GM23248 (cell line): ENCODE measurements at places on chromosomes 16 and 17.
A peak's percentile ranks its signal among the peaks of the same experiment; 100 is the strongest.

DNA sequence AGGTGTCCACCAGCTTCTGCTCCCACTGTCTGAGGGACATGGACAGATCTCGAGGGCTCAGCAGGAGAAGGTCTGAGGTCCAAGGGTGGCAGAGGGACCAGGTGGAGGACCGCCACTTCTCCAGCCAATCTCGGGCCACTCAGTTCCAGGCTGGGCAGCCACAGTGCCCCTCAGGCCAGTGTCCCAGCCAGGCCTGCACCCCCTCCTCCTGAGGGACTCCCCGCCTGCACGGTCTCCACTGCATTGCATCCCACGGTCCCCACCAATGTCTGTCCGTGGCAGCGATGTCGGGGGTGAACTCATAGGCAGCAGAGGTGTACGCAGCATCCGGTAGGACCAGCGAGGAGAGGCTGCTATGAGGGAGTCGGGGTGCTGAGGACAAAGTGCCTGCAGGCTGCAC, 64.2 kb upstream of the DOC2B start:
- H3K27me3 ChIP-seq: no peaks in the 10 kb centered on the region
- H3K27ac ChIP-seq: no peak overlapping the region

DNA sequence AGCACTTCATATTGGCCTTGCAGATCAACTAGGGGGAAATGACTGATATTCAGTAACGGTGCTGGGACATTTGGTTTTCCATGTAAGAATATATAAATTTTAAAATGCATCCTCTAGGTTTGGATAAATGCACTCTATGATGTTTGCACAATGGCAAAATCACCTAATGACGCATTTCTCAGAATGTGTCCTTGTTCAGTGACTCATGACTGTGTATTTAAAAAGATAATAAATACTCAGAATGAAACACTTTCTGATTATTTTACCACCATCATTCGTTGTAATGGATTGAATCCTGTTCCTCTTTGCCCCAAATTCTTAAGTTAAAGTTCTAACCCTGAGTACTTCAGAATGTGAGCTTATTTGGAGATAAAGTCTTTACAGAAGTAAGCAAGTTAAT, 17.2 kb upstream of the ADGRG1 start:
- no peak overlapping the region for H3K4me3 ChIP-seq
- H3K27me3 ChIP-seq: no peaks in the 10 kb centered on the region
- H3K27ac ChIP-seq: no peak overlapping the region
- peak; percentile 63 for DNase-seq
- no peaks in the 10 kb centered on the region for H3K36me3 ChIP-seq

- H3K4me3 ChIP-seq: no peak overlapping the region
- DNase-seq: no peak
- no peaks in the 10 kb centered on the region for H3K36me3 ChIP-seq
- no peak overlapping the region for H3K27ac ChIP-seq
- H3K4me1 ChIP-seq: peaks cover 8% of the 10 kb centered on the region
Observed at GRCh38 chr17:27567563-27567859, 63.5 kb upstream of the LGALS9 start.

DNA sequence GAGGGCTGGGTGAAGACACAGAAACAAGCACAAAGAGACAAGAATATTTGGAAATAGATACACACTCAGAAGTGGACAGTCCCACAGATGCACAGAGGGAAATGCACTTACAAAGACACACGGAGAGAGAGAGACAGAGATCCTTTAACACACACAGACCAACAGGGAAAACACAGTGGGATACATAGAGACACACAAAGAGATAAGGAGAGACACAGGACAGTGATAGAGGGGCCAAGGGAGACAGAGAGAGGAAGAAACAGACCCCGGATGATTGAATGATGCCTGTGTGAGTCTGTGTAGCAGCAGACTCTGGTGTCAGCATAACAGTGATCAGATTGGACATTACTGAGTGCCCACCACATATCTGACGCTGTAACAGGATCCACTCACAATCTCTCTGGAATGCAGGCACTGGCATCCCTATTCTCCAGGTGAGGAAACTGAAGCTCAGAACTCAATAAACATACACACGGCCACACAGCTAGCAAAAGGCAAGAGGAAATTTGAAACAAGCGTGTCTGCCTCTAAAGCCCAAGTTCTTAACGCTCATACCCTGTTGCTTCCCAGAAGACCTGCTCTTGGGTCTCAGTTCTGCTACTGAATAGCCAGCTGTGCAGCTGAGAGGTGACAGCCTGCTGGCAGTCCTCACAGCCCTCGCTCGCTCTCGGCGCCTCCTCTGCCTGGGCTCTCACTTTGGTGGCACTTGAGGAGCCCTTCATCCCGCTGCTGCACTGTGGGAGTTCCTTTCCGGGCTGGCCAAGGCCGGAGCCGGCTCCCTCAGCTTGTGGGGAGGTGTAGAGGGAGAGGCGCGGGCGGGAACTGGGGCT, 186.3 kb upstream of the NLRP1 start:
- no peak overlapping the region for H3K4me3 ChIP-seq
- H3K36me3 ChIP-seq: no peaks in the 10 kb centered on the region
- H3K27me3 ChIP-seq: no peaks in the 10 kb centered on the region; the same call in 1 of the 2 replicates
- H3K27ac ChIP-seq: no peak overlapping the region

DNA sequence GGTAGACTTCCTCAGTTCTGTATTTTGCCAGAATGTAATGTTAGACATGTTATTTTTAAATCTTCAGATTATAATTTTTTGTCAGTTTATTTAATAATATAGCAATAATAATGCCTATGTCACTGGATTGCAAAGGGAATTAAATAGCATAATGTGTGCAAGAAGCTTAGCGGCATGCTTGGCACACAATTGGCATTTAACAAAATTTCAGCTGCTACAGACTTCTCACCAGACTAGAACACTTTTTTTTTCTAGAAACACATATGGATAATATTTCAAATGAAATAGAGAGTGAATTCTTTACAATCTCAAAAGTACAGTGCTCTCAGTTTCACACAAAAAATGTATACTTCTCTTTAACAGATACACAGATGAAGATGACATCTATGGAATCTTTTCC, 757.4 kb downstream of the CDH11 start:
- peaks cover 42% of the 10 kb centered on the region for H3K4me1 ChIP-seq
- DNase-seq: no peak
- H3K4me3 ChIP-seq: no peak overlapping the region

- no peaks in the 10 kb centered on the region for H3K36me3 ChIP-seq
- H3K4me1 ChIP-seq: peaks cover 13% of the 10 kb centered on the region
- no peak overlapping the region for H3K4me3 ChIP-seq
- DNase-seq: no peak
- H3K27ac ChIP-seq: no peak overlapping the region
Observed at GRCh38 chr16:66220702-66221101, 145.8 kb upstream of the CDH5 start.

DNA sequence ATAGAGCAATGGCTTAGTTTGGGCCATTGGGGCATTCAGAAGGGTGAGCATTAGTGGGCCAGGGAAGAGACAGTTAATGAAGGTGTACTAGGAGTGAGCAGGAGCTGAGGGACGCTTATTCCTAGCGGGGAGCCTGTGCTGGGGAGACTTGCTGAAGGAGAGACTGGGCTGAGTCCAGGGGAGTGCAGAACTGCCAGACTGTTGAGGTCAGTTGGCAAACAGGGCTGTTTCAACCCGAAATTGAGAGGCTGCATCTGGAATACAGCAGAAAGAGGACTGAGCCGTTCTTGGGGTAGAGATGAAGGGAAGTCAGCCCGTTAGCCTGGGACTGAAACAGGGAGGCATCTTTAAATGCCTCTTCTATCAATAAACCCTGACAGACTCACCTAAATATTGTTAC, 33.2 kb downstream of the MAP2K6 start:
- H3K27ac ChIP-seq: no peak overlapping the region
- H3K4me3 ChIP-seq: no peak overlapping the region
- H3K4me1 ChIP-seq: no peaks in the 10 kb centered on the region
- no peaks in the 10 kb centered on the region for H3K27me3 ChIP-seq

GRCh38 chr17:8776248-8776647, 17.9 kb upstream of the SPDYE4 start:
- no peak overlapping the region for H3K4me3 ChIP-seq
- no peak overlapping the region for H3K27ac ChIP-seq
- no peaks in the 10 kb centered on the region for H3K4me1 ChIP-seq
- H3K27me3 ChIP-seq: peaks cover 11% of the 10 kb centered on the region

DNA sequence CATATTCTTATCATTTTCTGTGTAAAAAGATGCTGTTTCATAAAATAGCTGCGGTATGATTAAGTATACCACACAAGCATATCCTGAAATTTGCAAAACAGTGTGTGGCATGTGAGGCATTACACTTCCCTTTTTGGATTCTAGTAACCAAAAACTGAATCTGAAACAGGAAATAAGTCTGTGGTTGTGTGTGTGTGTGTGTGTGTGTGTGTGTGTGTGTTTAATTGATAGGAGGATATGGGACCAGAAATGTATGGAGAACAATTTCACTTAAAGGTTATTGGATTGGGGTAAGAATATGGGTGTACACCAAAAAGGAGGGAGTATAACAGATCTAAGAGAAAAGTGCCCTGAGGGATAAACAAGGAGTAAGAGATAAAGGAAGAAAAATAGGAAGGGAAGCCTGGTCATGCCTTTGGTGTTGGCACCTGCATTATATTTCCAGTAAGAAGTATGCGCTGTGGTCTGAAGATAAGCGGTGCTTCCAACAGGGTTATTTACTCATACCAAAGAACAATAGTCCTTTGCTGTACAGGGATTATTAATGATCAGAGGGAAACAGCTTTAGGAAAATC, 4.0 kb downstream of the LYRM1 start:
- no peak overlapping the region for H3K4me3 ChIP-seq
- peak; percentile 49 for DNase-seq
- peaks cover 56% of the 10 kb centered on the region for H3K4me1 ChIP-seq
- no peaks in the 10 kb centered on the region for H3K36me3 ChIP-seq
- no peaks in the 10 kb centered on the region for H3K27me3 ChIP-seq

DNA sequence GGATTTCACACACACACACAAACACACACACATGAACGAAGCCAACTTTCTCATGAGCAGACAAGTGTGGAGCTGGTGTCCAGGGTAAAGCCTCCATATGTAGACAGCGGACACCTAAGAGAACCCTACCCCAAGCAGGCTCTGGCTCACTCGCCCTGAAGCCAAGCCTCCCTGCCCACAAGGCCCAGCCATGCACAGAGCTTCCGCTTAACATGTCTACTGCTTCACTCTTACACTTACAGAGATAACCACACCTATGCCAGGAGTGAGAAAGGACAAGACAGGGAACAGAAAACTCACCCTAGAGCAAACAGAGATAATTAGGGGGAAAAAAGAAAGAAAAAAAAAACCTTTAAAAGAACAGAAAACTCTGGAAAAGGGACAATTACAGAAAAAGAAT, 67.5 kb downstream of the CYTH1 start:
- no peak overlapping the region for H3K27ac ChIP-seq
- no peak for DNase-seq
- peaks cover 30% of the 10 kb centered on the region for H3K4me1 ChIP-seq

DNA sequence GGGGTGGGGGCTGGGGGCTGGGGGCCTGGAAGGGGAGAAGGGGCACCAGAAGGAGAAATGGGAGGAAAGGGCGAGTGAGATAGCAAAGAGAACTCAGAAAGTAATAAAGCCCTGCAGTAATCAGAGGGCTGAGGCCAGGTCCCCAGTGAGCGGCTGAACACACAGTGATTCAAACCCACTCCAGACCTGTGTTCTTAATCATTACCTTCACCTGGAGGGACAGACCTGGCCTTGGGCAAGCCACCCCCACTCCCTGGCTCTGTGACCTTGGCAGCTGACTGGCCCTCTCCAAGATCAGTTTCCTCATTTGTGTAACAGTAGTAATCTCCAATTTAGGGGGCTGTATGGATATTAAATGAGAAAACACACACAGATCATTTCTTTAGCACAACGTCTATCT, 150.4 kb downstream of the WWOX start:
- no peaks in the 10 kb centered on the region for H3K4me1 ChIP-seq
- no peaks in the 10 kb centered on the region for H3K27me3 ChIP-seq
- no peak overlapping the region for H3K4me3 ChIP-seq
- H3K27ac ChIP-seq: no peak overlapping the region

- no peaks in the 10 kb centered on the region for H3K36me3 ChIP-seq
- H3K4me1 ChIP-seq: peaks cover 13% of the 10 kb centered on the region
- no peaks in the 10 kb centered on the region for H3K27me3 ChIP-seq
- H3K27ac ChIP-seq: no peak overlapping the region
- H3K4me3 ChIP-seq: no peak overlapping the region
Observed at GRCh38 chr17:39016193-39017153, 49.3 kb upstream of the FBXO47 start.

- no peak overlapping the region for H3K27ac ChIP-seq
- DNase-seq: no peak
- H3K27me3 ChIP-seq: no peaks in the 10 kb centered on the region; the same call in 1 of the 2 replicates
- H3K4me1 ChIP-seq: no peaks in the 10 kb centered on the region
- no peaks in the 10 kb centered on the region for H3K36me3 ChIP-seq
- no peak overlapping the region for H3K4me3 ChIP-seq
Observed at GRCh38 chr16:77905374-77905920, 116.9 kb upstream of the CLEC3A start.

GRCh38 chr16:29662729-29663015, 375 bp upstream of the SPN start:
- H3K4me3 ChIP-seq: no peak overlapping the region
- H3K4me1 ChIP-seq: no peaks in the 10 kb centered on the region
- no peak for DNase-seq
- peaks cover 4% of the 10 kb centered on the region; the same call in 1 of the 2 replicates for H3K27me3 ChIP-seq
- no peaks in the 10 kb centered on the region for H3K36me3 ChIP-seq

DNA sequence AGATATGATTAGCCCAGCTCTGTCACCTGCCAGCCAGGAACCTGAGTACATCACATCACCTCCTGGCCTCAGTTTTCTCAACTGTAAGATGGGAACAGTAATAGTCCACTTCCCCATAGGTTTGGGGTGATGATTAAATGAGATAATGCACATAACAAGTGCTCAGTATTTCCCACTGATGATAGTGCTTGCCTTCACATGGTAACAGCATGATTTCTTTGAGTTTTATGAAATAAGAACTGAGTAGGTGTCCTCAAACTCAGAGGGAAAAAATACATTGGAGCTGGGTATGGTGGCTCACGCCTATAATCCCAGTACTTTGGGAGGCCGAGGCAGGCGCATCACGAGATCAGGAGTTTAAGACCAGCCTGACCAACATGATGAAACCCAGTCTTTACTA, 30.1 kb upstream of the SNN start:
- H3K4me3 ChIP-seq: no peak overlapping the region
- no peak for DNase-seq
- no peaks in the 10 kb centered on the region for H3K36me3 ChIP-seq
- no peak overlapping the region for H3K27ac ChIP-seq
- peaks cover 23% of the 10 kb centered on the region for H3K4me1 ChIP-seq

DNA sequence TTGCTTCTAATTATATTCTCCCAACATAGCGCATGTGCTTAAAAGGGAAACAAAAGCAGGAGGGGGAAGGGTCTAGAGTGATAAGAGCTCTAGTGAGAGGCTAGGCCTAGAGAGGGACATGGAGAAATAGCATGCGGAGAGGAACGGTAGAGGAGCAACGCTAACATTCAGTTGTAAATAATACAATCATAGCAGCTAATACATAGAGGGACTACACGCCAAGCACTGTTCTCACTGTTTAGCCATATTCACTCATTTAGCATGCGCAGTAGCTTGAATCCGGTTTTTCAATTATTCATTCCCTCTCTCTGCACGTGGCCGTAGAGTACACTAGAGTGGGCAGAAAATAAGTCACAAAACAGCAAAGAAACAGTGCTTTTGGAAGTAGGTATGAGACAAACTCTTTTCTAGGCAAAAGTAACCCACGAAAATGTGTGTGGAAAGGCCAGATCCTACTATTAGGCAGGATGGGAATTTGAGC, 1.7 kb upstream of the ALOX12 start:
- H3K27ac ChIP-seq: no peak overlapping the region
- DNase-seq: no peak
- no peak overlapping the region for H3K4me3 ChIP-seq
- H3K27me3 ChIP-seq: no peaks in the 10 kb centered on the region
- H3K36me3 ChIP-seq: no peaks in the 10 kb centered on the region; the same call in 1 of the 2 replicates
- no peaks in the 10 kb centered on the region for H3K4me1 ChIP-seq

GRCh38 chr17:57747221-57748017, 2.3 kb upstream of the CCDC182 start:
- H3K4me1 ChIP-seq: no peaks in the 10 kb centered on the region
- H3K27me3 ChIP-seq: peaks cover 29% of the 10 kb centered on the region
- peak; percentile 74 for DNase-seq
- H3K4me3 ChIP-seq: no peak overlapping the region
- H3K36me3 ChIP-seq: no peaks in the 10 kb centered on the region
